Pancreas (tissue), 10 donors: ENCODE measurements at places on chromosomes 5 and 9.

DNA sequence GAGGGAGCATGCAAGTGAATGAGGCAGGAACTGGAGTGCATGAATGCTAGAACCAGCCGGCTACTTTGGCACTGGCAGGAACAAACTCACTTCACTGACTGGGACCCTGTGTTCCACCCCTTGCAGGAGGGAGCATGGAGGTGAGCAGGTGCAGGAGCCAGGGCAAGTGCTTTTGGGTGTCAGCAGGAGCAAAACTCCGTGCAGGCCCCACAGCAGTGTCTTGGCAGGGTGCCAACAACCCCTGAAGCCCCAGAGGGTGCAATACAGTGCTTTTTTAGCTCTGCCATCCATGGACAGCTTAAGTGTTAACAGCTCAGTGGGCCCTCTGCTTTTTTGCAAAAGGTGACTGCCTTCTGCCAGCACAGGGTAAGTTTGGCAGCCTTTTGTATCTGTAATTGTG is 245.8 kb upstream of the PCSK5 start:
- H3K27ac ChIP-seq = no peak overlapping the region
- DNase-seq = no peak
- no peaks in the 10 kb centered on the region for H3K36me3 ChIP-seq

- H3K4me3 ChIP-seq = no peak overlapping the region
- no peaks in the 10 kb centered on the region for H3K27me3 ChIP-seq
- H3K36me3 ChIP-seq = no peaks in the 10 kb centered on the region
- no peak overlapping the region for H3K27ac ChIP-seq
- no peak for DNase-seq
Measured at GRCh38 chr5:176862330-176862995, 36.7 kb downstream of the HK3 start.

DNA sequence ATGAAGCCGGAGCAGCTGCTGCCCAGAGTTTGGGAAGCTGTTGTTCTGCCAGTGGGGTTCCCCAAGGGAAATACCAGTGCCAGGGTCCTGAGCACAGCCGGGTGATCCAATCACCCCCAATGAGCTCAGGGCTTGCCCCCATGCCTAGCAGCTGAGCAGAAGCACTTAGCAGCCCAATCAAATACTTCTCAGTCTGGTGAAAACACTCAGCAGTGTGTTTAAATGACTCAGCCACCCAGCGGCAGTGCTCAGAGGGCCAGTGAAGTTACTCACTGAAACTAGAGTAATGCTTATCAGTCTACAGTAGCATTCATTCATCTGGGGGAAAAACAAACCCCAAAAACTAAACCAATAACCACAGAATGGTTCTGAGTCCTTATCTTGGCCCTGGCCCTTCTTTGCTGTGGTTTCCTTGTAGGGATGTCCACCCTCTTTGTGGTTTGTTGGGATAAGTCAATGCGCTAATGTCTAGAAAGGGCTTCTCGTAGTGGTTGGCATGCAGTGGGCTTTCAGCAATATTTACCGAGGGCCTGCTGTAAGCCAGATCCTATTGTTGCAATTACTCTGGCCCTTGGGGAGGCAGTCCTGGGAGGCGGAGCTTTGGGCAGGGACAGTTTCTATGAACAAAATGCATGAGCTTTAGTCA is 43.1 kb downstream of the LHX2 start:
- H3K36me3 ChIP-seq = no peaks in the 10 kb centered on the region
- H3K27ac ChIP-seq = no peak overlapping the region
- H3K4me3 ChIP-seq = no peak overlapping the region
- H3K4me1 ChIP-seq = no peaks in the 10 kb centered on the region
- no peak for DNase-seq
- no peaks in the 10 kb centered on the region for H3K27me3 ChIP-seq

DNA sequence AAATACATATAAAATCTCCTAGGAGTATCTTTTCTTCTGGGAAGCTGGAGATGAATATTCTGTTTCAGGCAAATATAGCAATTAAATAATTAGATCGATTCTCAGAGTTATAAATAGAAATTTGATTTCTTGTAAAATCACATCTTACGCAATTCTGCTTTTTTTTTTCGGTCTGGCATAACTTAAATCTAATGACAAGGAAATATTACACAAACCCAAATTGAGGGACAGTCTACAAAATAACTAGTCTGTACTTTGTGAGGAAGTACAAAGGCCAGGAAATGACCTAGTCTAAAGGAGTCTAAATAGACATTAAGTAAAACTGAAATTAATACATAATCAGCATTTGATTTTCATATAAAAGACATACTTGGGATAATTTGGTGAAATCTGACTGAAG is 133.3 kb downstream of the KIAA0825 start:
- no peak overlapping the region for H3K4me3 ChIP-seq
- H3K36me3 ChIP-seq = no peaks in the 10 kb centered on the region
- no peak for DNase-seq
- no peaks in the 10 kb centered on the region for H3K27me3 ChIP-seq
- H3K4me1 ChIP-seq = no peaks in the 10 kb centered on the region

DNA sequence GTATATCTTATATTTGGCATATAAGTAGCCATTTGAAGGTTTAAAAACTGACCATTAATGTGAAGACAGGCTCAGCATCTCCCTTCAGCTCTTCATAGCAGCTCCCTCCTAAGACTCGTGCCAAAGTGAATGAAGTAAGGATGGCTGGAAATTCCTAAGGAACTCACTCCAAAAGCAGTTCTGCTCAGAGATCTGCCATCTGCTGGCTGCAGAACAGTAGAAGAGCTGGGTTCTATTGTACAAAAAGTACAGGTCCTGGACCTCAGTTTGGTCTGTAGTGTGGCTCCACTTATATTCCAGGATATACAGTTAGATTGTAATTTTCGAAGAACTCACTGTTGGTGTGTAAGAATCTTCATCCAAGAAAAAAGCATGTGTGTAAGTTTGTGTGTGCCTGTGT is 104.9 kb upstream of the RUSC2 start:
- H3K27me3 ChIP-seq = no peaks in the 10 kb centered on the region
- no peak for DNase-seq
- no peak overlapping the region for H3K4me3 ChIP-seq
- H3K4me1 ChIP-seq = no peaks in the 10 kb centered on the region
- peaks cover 3% of the 10 kb centered on the region for H3K36me3 ChIP-seq
